ENCODE measurements at places on chromosomes 5 and 9.

DNA sequence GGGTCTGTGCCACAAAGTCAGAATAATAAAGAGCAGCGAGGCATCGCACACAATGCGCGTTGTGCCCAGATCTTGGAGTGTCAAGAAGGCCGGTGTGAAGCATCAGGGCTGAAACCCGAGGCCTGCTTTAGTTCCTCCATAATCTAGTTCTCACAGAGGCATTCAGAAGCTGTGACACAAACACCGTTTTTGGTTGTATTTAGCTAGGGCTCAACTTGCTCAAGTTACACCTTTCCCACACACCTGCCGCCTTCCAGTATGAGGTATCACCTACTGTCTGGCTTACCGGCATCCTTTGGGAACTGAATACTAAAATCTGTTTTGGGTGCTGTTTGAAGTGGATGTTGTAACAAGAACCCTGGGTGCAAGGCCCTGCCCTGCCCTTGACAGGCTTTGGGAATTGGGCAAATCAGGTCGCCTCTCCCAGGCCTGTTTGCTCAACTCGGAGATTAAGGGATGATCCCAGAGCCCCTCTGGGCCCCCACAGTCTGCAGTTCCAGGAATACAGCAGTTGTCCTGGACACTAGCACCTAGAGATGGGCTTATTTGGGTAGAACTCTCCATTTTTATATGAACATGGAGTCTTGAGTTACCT, 27.0 kb downstream of the SLC25A25 start:
- DNase-seq: no peak

DNA sequence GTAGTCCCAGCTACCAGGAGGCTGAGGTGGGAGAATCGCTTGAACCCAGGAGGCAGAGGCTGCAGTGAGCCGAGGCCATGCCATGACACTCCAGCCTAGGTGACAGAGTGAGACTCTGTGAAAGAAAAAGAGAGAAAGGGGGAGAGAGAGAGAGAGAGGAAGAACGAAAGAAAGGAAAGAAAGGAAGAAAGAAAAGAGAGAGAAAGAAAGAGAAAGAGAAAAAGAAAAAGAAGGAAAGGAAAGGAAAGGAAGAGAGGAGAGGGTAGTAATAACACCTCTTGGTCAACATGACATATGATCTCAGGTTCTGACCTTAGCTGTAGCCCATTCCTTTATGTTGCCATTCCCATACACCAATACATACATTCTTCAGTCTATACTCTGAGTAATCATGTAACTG, 14.1 kb downstream of the FBXW11 start:
- no peak for DNase-seq

- DNase-seq: no peak
Observed at GRCh38 chr5:80686757-80687156, 32.0 kb upstream of the DHFR start.

DNA sequence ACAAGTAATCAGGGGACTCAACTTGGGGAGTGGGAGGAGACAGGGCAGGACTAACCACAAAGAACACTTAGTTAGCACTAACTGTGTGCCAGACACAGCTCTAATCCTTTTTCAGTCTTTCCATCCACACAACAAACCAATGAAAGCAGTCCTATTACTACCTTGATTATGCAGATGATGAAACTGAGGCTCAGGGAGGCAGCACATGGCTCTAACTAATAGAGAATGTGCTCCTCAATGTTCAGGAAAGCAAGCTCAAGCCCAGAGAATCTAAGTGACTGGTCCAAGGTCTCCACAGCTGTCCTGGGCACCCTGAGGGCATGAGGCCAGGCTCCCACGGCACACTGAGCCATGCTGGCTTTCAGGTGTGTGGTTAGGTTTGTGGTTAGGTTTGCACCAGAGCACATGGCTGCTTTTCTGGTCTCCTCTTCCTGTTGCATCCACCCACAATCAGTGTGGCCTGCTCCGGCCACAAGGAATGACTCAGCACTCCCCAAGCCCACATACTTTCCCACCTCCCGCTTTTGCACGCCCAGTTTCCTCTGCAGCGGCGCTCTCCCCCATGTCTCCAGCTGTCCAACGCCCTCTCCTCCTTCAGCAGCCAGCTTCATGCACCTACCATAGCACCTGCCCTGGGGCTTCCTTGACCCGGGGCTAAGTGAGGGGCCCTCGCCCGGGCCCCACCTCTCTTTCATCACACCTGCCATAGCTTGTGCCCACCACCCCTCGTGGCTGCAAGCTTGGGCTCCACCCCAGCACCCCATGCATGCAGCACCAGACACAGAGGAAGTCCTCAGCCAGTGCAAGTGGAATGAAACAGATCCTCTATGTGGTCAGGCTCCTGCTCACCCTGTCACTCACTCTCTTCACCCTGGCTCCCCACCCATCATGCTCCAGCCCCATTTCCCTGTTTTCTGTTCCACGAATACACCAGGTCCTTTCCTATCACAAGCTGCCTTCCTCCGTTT, 133.1 kb downstream of the GABBR2 start:
- no peak for DNase-seq
